ENCODE measurements at places on chromosomes 2 and 18.

GRCh38 chr2:189798312-189799029, 14.2 kb downstream of the PMS1 start:
- no peak for DNase-seq

GRCh38 chr18:48172226-48173006, 236.8 kb downstream of the ZBTB7C start:
- DNase-seq, result no peak

- DNase-seq, result peak; percentile 40
These were observed 1.2 kb downstream of the MEX3C start for GRCh38 chr18:51196118-51196810.

GRCh38 chr2:163733956-163734355, 1.9 kb downstream of the FIGN start:
- no peak for DNase-seq

- no peak for DNase-seq
These were observed 119.1 kb upstream of the KLF7 start for GRCh38 chr2:207284556-207285472.

DNA sequence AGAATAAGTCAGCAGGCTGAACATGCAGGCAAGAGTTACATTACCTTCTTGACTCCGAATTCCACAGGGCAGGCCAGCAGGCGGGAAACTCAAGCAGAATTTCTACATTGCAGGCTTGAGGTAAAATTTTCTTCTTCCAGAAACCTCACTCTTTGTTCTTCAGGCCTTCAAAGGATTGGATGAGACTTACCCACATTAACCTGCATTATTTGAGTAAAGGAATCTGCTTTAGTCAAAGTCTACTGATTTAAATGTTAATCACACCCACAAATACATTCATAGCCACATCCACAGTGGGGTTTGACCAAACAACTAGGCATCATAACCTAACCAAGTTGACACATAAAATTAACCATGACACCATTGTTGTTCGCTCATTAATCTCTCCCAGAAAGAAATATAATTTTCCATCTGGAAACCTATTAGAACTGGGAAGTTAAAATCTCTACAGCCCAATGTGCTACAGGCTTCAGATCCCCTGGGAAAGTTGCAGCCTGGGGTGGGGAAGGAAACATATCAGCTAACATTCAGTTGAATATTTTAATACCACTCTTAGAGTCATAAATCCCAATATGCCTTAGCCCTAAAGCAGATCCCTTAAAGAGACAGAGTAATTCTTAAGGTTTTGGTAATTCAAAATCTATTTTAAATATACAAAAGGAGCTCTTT, 468.2 kb upstream of the TNP1 start:
- no peak for DNase-seq

- no peak for DNase-seq
These were observed 128.1 kb downstream of the ANTXR1 start for GRCh38 chr2:69141061-69141460.

DNA sequence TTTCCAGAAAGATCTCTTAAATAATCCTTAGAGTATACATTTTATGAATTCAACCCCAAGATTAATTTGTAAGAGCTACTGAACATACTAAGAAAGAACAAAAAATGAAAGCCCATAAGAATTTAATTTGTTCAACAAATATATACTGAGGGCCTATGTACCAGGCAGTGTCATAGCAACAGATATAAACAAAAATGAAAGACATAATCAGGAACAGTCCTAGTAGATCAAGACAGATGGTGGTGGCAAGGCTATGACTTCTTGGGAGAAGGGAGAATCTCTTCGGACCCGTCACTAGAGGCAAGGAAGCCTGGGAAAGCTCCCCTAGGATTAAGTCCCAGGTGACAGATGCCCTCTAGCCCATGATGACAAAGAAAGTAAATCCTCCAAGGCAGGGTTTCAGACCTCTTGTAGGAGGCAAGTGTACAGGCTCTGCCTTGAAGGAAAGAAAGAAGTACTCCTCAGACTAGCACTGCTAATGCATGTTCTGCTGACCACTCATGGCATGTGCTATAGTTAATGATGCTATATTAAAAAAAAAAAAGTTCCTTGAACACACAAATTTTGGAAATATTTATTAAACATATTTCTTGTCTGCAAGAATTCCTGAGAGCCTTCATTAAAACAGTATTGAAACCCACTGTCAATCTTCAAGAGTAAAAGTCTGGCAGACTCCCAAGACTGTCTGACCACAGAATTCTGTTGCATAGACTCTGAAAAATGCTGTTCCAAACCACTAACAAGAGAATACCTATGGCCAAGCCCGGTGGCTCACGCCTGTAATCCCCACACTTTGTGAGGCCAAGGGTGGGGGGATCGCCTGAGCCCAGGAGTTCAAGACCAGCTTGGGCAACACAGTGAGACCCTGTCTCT, 31.5 kb downstream of the NOL10 start:
- no peak for DNase-seq

GRCh38 chr2:166188084-166188483, 60.3 kb upstream of the SCN1A start:
- DNase-seq, result no peak

- DNase-seq, result no peak
These were observed 12.7 kb upstream of the GNAL start for GRCh38 chr18:11676386-11676785.
